ENCODE measurements at places on chromosomes 1 and 21.

GRCh38 chr1:234069760-234070159 is 165.3 kb downstream of the SLC35F3 start:
- no peak for DNase-seq

DNA sequence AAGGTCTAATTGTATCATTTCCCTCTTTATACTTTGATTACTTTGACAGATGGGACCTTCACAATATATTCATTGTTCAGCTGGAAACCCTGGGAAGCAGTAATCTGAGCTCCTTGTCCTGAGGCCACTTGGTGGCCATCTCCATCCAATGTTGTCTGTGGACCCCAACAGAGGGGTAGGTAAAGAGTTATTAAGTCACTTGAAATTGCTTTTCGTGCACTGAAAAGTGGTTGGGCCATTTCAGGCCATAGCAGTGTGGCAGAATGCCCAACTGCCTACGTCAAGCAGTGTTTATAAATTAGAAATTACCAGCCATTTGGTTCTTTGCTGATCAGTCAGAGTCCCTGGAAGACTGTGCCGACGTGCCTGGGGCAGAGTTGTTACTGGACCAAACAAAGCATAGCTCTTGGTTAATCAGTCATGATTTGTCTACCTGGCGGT is 308.3 kb upstream of the USP25 start:
- no peak for DNase-seq

GRCh38 chr1:41662061-41662764 is 177.7 kb upstream of the EDN2 start:
- no peak for DNase-seq

GRCh38 chr1:197464044-197464443 is 196.0 kb downstream of the CRB1 start:
- DNase-seq: peak; percentile 55

GRCh38 chr1:27365372-27366112 is 1.2 kb downstream of the MAP3K6 start:
- DNase-seq: peak; percentile 68

GRCh38 chr21:32300117-32300681 is 1.5 kb downstream of the MRAP start:
- DNase-seq: no peak

- no peak for DNase-seq
Observed at GRCh38 chr21:45020629-45021427, 53.6 kb upstream of the ADARB1 start.

DNA sequence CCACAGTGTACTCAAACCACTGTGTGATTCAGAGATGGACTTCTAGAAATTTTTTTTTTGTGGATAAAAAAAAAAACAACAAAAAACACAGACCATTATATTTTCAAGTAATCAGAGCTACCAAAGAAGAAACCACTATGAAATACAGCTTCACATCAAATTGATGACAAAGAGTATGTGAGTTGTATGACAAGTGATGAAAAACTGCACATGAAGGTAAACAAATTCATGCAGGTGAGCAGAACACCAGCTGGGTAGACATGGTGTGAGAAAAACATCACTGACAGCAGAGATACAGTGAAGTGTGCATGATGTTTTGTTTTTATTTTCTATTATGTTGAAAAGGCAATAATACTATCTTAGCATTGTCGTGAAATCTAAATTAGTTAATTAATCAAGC is 8.0 kb upstream of the PTPRC start:
- no peak for DNase-seq

GRCh38 chr1:17627239-17628052 is 87.9 kb downstream of the ARHGEF10L start:
- DNase-seq: no peak

GRCh38 chr1:114108751-114109255 is 44.9 kb downstream of the SYT6 start:
- peak; percentile 34 for DNase-seq

Measured in astrocyte of the cerebellum (primary cell).